ENCODE measurements at places on chromosomes 4 and X.

DNA sequence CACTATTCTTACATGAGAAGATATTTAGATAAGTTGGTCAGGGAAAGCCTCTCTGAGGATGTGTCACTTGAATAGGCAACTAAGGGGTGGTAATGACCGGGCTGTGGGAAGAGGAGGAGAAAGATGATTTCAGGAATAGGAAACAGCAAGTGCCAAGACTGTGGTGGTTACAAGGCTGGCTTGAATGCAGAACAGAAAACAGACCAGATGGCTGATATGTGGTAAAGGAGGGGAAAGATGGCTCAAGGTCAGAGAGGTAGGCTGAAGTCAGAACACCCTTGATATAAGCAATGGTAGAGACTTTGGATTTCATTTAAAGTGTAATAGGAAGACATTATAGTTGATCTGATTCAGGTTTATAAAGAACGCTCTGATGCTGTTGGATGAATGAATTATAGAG lies 15.0 kb downstream of the TLR7 start:
- no peak for DNase-seq

- DNase-seq, result no peak
These were observed 122.8 kb upstream of the NOCT start for GRCh38 chr4:138892483-138893407.

DNA sequence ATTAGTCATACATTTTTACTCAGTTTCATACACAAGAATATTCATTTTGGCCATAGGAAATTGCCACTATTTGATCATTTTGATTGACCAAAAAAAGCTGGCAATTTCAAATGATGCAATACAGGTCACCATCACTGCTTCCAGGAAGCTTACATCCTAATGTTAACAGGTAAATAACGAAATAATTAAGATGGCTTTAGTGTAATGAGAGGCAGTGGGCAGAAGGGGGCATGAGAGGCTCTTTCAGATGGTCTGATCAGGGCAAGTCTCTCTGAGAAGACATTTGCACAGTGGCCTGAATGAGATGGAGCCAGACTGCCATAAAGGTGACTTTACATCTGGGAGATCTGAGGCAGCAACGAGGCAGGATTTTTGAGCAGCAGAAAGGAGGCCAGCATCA lies 170.7 kb downstream of the SLIT2 start:
- peak; percentile 12 for DNase-seq

- DNase-seq, result no peak
These were observed 492.9 kb upstream of the INTU start for GRCh38 chr4:127139788-127140286.

GRCh38 chr4:124854968-124855367 lies 142.4 kb upstream of the ANKRD50 start:
- DNase-seq, result no peak

- no peak for DNase-seq
These were observed 20.9 kb downstream of the SAGE1 start for GRCh38 chrX:135914404-135914803.

- DNase-seq, result peak; percentile 54
These were observed 9.5 kb downstream of the AMBN start for GRCh38 chr4:70601422-70602039.

DNA sequence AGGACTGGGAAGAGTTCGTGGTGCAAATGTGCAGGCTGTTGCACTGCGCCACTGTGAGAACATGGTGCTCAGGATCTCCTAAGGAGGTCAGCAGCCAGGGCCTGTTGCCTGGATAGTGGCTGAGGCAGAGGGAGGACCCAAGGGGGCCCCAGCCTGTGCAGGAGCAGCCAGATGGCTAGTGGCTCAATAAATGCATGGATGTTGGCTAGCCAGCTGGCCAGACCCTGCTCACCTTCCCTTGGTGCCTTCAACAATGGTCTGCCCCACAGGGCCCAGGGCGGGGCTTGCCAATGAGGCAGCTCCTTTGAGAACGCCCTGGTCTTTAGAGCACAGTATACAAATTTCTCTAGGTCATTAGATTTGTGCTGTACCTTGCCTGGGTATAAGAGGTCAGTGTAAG lies 67.4 kb downstream of the TNIP2 start:
- DNase-seq, result no peak

DNA sequence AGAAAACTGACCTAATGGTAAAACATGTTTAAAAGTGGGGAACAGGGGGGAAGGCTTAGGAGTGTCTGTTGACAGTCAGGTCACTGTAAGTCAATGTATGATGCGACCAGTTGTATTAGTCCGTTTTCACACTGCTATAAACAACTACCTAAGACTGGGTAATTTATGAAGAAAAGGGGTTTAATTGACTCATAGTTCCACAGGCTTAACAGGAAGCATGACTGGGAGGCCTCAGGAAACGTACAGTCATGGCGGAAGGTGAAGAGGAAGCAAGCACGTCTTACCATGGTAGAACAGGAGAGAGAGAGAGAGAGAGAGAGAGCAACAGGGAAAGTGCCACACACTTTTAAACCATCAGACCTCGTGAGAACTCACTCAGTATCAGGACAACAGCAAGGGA lies 13.0 kb upstream of the PLAC1 start:
- no peak for DNase-seq

DNA sequence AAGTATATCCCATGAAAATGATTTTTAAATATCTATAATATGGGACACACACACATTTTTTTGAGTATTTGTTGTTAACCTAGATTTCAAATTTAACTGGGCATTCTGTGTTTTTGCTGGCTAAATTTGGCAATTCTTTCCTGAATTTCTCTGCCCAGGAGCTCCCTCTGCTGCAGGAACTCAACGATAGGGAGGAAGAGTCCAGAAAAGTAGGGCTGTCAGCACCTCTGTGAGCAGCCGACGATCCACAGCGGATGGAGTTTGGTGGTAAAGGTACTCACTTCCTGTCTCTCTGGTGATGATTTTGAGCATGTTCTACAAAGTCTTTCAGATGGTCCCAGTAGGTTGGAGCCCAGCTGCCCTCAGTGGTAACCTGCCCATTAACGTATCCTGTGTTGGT lies 23.1 kb upstream of the TMEM184C start:
- no peak for DNase-seq

GRCh38 chr4:15651676-15652075 lies 3.5 kb downstream of the FBXL5 start:
- no peak for DNase-seq

DNA sequence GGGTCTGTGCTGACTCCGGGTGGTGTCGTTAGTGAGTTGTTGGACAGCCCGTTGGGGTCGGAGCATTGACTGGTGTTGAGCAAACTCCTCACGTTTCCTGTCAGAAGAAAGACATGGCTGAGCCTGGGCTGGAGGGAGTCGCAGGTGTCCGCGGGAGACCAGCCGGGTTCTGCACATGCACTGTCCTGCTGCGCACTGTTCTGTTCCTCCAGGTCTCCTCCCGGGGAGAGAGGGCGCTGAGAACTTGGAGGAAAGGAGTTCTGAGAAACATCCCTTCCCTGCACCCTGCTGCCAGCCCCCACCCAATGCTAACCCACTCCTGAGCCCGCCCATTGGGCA lies 1.1 kb downstream of the ZNF141 start:
- DNase-seq, result no peak

DNA sequence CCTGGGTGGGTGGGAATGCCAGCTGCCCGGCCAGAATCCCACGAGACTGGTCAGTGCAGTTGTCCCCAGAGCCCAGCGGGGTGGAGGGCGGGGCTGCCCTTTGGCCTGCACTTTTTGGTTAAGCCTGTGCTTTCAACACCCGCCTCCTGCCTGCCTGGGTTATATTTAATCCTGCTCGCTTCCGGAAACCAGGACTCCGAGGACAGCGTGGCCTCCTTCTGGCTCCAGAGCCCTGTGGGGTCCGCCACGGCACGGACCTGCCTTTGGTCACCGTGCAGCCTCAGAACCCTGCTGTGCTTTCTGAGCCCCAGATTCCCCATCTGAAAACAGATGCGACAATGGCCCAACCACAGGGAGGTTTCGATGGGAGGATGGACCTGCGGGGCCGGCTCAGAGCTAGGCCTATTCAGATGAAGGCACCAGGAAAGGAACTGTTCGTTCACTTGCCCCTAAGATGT lies 29.4 kb upstream of the KIAA0232 start:
- no peak for DNase-seq

DNA sequence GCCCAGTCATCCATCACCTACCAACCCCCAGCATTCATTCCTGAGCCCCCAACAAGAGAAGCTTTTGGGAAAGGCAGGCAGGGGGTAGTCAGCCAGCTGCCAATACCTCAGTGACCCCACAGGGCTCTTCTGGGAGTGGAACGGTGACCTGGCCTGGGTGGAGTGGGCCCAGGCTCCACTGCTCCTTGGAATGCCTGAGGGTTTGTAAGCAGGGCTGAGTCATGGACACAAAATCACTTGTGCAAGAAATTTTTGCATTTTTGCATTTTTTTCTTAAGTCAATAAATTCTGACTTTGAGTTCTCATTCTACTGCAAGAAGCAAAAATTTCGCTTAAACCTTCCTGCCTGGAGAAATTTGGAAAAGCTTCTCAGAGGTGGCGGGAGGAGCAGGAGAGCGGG lies 18.5 kb downstream of the SORCS2 start:
- DNase-seq, result no peak

DNA sequence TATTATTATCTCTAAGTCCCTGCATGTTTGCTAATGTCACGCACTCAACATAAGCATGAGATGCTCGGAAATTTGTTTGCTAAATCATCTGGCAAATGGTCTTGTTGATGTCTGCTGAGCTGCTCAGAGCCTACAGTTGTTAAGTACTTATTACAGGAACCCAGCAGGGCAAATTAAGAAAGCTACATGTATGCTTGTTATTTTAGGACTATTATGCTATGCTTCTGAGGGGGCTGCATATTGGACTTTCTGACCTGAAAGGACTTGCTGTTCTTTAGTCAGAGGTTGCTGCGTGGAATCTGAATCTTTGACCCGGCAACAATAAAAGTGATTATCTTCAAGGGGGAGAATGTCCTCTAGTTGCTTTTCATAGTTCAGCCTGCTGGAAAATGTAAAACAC lies 36.3 kb upstream of the TENM3 start:
- DNase-seq, result no peak

- DNase-seq, result no peak
These were observed 232.7 kb downstream of the ARHGAP24 start for GRCh38 chr4:85707611-85708010.

DNA sequence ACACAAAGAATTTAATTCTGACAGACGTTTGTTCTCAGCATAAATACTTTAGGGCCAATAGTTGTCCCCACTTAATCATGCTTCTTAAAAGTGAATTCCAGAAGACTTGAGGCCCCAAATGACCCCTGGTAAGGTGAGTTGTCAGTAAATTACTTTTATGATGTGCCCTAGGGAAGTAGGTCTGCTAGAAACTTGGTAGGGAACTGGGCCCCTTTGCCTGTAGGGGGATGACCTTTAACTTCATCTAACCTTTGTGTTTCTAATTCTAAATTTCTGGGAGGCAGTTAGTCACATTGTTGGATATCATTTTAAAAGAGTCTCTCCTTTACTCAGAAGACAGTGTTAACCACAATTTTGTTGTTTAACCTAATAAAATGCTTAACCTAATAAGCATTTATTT lies 28.8 kb downstream of the HHIP start:
- no peak for DNase-seq

- DNase-seq, result no peak
These were observed 71.0 kb downstream of the RAPGEF2 start for GRCh38 chr4:159173886-159174285.

GRCh38 chr4:48602763-48603162 lies 112.7 kb downstream of the ZAR1 start:
- DNase-seq, result no peak

- DNase-seq, result no peak
These were observed 17.8 kb downstream of the HSD17B13 start for GRCh38 chr4:87304745-87305432.

DNA sequence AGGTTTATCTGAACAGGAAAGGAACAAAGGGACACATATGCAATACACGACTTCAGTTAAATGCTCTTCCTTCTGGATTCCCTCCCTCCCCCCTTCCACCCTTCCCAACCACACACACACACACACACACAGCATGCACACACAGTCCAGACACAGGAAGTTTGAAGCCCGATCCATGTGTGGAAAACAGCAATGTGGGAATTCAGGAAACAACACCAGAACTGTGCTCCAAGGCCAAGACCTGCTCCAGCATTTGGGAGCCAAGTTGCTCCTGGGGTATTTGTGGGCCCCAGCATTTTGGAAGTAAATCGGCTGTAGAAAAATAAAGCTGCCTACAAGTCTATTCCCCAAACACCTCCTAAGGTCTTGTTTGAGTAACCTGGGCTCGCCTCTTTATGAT lies 5.6 kb upstream of the AMOT start:
- no peak for DNase-seq

- no peak for DNase-seq
These were observed 86.0 kb upstream of the NPFFR2 start for GRCh38 chr4:71945791-71946190.

GRCh38 chr4:157558016-157558415 lies 337.5 kb downstream of the GRIA2 start:
- no peak for DNase-seq

- DNase-seq, result no peak
These were observed 195.3 kb upstream of the PDE5A start for GRCh38 chr4:119823891-119824290.

GRCh38 chr4:82493721-82494425 lies 63.5 kb downstream of the ENOPH1 start:
- DNase-seq, result no peak

GRCh38 chr4:31045724-31046318 lies 325.7 kb downstream of the PCDH7 start:
- peak; percentile 23 for DNase-seq

DNA sequence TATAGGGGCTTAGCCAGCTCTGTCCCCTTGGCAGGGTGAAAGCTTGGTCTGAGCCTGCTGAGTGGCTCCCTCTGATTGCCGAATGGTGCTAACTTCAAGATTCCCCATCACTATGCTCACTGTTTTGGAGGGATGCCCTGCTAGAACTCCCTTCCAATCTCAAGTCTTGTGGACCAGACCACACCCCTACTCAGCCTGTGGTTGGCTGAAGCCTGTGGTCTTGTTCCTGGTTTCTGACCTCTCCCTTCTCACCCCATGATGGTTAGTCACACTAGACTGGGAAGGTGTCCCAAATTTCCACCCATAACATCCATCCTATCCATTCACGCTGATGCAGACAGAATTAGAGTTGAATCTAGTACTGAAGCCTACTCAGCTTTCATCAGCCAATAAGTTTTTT lies 184.7 kb upstream of the NDP start:
- DNase-seq, result no peak

DNA sequence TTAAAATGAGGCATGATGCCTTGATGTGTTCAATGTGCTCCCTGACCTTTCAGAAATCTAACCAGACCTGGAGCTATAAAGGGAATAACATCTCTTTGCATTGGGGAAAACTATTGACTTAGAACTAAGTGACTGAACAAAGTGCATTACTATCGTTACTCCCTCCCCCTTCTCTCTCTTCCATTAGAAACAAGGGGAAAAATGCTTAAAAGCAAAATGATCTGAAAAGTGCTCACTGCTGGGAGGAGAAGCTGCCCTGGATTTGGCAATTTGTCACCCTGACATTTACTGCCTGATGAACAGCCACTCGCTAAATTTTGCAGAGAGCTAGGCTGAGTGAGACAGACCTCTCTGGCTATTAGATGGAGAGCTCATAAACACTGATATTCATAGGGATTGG lies 48.6 kb upstream of the PARM1 start:
- no peak for DNase-seq

GRCh38 chr4:137635108-137635507 lies 102.8 kb upstream of the PCDH18 start:
- DNase-seq, result no peak
